GOT3 (cell line): ENCODE measurements at places on chromosomes 16 and 17.

- no peak for DNase-seq
Observed at GRCh38 chr17:19915245-19915978, 47.7 kb upstream of the ULK2 start.

DNA sequence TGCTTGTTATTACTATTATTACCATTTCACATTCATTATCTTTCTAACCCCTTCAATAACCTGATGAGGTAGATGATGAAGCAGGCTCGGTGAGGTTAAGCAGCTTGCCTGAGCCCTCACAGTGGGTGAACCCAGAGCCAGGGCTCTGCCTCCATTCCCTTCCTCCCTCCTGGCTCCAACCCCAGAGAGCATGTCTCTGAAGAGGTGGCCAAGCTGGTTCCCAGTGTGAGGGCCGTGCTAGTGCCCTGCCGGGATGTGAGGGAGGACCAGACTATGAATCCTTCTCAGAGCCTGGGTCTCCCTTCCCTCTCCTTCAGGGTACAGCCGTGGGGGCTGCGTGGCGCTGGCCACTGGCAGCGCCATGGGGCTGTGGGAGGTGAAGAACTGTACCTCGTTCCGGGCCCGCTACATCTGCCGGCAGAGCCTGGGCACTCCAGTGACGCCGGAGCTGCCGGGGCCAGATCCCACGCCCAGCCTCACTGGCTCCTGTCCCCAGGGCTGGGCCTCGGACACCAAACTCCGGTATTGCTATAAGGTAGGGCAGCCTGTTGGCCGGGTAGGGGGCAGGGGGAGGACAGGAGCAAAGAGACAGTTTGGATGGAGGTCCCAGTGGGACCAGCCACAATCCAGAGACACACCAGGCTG is 49.6 kb downstream of the MRC2 start:
- DNase-seq, result no peak

DNA sequence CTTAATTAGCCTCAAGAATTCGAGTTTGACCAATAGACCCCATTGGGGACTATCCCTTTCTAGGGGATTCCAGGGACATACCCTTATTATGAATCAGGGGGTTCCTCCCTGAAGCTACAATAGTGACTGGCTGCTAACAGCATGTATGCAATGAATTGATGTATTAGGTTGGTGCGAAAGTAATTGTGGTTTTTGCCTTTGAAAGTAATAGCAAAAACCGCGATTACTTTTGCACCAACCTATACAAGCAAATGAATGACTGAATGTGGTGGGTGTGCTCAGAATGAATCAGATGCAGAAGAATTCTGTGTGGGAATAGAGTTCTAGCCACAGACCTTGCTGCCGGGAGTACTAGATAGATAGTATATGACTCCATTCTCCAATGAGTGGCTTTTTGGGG is 76.7 kb downstream of the HLF start:
- DNase-seq, result no peak

DNA sequence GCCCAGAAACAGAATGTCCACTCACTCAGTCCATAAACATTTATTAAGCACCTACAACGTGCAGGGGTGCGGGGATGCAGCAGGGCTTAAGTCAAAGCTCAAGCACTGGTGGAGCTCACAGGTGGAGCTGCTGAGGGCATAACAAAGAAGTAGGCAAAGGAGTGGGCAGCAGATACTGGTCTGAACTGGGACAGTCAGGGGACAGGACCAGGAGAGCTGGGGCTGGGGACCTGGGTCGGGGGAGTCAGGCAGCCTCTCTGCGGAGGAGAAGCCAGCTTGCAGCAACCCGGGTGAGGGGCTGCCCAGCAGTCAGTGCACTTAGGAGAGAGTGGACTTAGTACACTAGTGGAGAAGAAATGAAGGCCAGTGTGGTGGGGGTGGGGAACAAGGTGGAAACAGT is 10.0 kb upstream of the TNFRSF13B start:
- DNase-seq, result no peak

- no peak for DNase-seq
Observed at GRCh38 chr16:67023689-67024088, 5.3 kb upstream of the CBFB start.

DNA sequence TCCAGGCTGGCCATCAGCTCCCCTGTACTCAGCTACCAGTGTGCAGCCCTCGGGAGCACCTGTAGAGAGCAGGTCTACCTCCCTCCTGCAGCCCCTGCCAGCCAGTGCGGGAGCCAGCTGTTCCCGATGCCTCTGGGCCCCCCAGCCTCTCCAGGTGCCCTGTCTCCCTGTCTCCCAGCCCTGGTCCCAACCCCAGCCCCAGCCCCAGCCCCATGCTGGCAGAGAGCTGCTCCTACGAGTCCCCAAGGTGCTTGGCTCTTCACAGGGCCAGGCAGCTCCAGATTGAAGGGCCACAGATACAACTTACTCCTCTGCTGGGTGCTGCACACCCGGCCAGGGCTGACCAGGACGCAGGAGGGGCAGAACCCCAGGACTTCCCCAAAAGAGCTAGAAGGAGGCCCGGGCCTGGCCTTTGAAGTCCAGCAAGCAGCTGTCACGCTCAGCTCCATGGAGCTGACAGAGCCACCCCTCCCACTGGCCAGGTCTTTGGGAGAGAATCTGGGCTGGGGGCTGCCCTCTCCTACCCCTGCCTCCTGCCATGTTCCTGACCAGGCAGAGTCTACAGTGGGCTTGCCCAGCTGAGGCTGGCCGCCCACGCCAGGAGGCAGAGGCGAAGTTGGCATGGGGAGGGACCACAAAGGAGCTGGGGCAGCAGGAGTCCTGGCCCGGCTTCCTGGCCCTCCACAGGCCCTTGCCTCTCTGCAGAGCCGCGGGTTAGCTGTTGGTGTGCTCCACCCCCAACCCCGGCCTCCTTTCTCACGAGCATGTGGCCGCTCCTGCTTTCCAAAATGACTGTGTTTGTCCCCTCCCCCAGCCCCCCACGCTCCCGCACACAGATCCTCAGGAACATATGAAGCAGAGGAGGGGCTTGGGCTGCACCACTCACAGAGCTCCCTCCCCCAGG is 9.5 kb upstream of the ADAM11 start:
- no peak for DNase-seq

DNA sequence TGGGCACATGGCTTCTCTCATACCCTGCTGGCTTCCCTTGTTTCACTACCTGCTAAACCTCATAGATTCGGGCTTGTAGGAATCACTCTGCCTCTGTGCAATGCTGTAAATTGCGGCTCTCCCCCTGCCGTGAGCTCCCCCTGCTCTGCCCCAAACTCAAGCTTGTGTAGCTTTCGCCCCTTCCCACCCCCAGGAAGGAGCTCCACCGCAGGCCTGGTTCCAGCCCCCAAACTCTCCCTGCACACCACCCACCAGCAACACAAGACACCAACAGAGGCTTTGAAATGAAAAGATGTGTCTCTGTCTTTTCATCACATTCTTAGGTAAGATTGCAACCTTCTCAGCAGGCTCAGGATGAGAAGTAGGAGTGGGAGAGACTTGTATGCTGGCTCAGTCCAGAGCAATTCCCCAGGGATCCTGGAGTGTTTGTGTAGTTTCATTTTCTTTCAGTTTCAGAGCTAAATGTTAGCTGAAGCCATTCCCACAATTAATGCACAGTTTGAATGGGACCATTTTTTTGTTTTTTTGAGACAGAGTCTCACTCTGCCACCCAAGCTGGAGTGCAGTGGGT is 14.2 kb downstream of the CX3CL1 start:
- DNase-seq, result no peak

GRCh38 chr17:72702998-72703397 is 389.5 kb downstream of the SLC39A11 start:
- no peak for DNase-seq

DNA sequence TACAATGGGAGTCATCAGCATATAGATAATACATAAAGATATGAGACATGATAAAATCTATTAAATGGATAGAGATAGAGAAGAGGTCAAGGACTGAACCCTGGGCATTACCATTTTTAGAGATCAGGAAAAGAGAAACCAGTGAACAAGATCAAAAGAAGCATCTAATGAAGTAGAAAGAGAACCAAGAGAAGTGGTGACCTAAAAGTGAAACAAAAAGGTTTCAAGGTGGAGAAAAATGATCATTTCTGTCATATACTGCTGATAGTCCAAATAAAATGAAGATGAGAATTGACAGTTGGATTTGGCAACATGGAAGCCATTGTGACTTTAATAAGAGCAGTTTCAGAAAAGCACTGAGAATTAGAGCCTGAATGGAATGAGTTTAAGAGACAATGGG is 165.1 kb downstream of the PPM1E start:
- no peak for DNase-seq
